ENCODE measurements at places on chromosomes 5 and 9. TPM values are rescaled to one million over a fixed set of nuclear protein-coding genes. Genes with fewer than 3 reads are reported as not detected.

Gene ADAMTS16
- total RNA-seq = not detected

Gene CSF1R
- 0.59 TPM for total RNA-seq

Gene FAM114A2
- 26.2 TPM for total RNA-seq

Gene ZFP2
- total RNA-seq = 0.24 TPM

Gene NTNG2
- total RNA-seq = 10.1 TPM

Gene UHRF2
- 85.1 TPM for total RNA-seq

Gene SLC6A3
- total RNA-seq = not detected

Gene AQP7
- 0.27 TPM for total RNA-seq

Gene KIAA0825
- 2.1 TPM for total RNA-seq

Gene OMD
- total RNA-seq = not detected

Gene DIPK1B
- 0.29 TPM for total RNA-seq

Gene MLANA
- not detected for total RNA-seq

Gene IFNA13
- not detected for total RNA-seq

Gene ACSL6
- 26.6 TPM for total RNA-seq

Gene FST
- not detected for total RNA-seq

Gene STK32A
- total RNA-seq = not detected

Gene OTP
- not detected for total RNA-seq

Gene LRRC19
- total RNA-seq = not detected

Gene ARL14EPL
- total RNA-seq = not detected

Gene C9orf85
- 9.2 TPM for total RNA-seq

Gene MTMR12
- total RNA-seq = 27.8 TPM

Gene PNPLA7
- 3.5 TPM for total RNA-seq

Gene C7
- not detected for total RNA-seq

Gene RASGRF2
- 10.8 TPM for total RNA-seq

Gene MRPS2
- total RNA-seq = 37.0 TPM

Gene SPINK7
- total RNA-seq = not detected
